Fibroblast of skin of back (primary cell): ENCODE measurements at places on chromosomes 5 and 9.

GRCh38 chr5:110346893-110347358 lies 379.5 kb downstream of the TMEM232 start:
- DNase-seq, result no peak

DNA sequence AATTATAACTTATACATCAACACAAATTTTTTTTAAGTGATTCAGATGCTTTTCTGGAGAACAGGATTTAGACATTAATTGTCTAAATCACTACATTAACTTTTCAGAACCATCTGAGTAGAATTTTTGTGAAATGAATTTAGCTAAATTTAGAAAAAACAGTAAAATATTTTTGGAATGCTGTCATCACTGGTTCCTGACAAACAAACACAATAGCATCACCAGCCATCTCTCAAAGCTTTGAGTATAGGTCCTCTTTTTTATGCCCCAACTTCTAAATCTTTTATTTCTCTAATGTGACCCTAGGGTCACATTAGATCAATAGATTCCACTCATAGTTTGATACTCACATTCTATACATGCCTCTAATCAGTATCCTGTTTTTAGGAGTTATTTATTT lies 104.6 kb downstream of the PRR16 start:
- DNase-seq, result peak; percentile 48

GRCh38 chr9:136690104-136690805 lies 3.0 kb upstream of the AGPAT2 start:
- no peak for DNase-seq

DNA sequence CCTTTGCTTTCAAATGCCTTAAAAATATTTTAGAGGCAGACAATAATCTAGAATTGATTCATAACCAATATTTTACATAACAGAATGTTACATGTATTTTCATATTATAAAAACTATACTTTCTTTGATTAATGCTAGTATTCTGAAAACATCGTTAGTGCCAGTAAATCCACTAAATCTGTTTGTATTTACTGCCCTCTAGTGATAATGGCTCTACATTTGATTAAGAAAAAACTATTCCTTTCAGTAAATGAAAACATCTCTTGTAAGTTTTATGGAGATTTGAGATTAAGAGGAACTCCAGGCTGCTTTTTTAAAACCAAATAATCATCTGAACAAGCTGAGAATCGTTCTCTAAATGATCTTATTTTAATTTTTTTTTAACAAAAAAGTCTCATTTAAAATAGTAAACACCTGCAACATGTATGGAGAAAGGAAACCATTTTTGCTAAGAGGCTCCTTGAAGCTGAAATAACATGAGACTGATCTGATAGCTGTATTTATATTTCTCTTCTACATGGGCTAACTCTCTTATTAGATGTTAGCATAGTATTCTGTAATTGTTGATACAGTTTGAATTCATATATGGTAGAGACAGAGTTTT lies 424.7 kb downstream of the RAB3C start:
- DNase-seq, result peak; percentile 36

GRCh38 chr5:24073107-24073506 lies 565.7 kb downstream of the PRDM9 start:
- no peak for DNase-seq

GRCh38 chr9:118991366-118992285 lies 377.6 kb downstream of the BRINP1 start:
- DNase-seq, result no peak

DNA sequence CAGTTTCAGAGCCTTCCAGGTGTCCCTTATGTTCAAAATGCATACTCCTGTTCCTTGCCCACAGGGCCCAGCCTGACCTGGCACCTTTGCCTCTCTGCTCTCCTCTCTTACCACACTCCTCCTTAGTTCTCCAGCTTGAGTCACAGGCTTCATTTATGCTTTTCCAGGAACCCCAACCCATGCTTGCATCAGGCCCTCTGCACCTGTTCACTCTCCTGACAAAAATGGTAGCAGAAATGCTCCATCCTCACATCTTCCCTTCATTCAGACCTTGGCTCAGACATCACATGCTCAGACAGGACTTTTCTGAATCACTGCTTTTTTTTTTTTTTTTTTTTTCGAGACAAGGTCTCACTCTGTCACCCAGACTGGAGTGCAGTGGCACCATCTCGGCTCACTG lies 15.1 kb upstream of the RNF145 start:
- no peak for DNase-seq

- no peak for DNase-seq
Observed at GRCh38 chr9:137007108-137007815, 10.9 kb upstream of the CLIC3 start.

DNA sequence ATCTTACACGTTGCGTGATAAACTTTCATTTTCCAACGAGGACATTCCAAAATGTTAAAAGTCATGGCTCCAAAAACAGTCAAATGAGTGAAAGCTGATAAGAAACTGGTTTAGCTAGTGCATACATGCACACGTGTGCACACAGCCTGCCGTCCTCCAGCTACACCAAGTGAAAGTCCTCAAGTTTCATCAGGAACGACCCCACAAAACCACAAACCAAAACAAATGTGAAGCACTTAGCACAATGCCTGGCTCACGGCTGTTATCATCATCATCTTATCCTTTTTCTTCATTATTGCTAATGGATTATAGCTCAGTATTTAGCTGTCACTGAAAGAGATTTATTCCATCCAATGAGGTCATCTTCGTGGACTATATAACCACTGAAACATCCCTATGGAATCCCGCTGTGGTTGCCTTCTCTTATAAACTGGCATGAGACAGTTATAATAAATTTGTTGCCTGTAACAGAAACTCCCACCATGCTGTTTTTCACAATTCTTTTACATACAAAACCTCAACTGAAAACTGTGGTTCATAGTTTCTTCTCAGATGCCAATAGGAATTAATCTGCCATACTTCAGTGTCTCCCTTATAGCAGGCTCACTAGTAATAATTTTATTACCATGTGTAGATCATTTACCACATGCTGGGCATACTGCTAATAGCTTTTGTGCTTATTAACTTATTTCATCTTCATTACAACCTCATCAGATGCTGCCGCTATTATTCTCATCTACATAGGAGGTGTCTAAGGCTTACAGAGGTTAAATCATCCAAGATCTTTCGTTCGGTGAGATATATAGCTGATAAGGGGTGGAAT lies 56.1 kb downstream of the SAXO1 start:
- peak; percentile 91 for DNase-seq

DNA sequence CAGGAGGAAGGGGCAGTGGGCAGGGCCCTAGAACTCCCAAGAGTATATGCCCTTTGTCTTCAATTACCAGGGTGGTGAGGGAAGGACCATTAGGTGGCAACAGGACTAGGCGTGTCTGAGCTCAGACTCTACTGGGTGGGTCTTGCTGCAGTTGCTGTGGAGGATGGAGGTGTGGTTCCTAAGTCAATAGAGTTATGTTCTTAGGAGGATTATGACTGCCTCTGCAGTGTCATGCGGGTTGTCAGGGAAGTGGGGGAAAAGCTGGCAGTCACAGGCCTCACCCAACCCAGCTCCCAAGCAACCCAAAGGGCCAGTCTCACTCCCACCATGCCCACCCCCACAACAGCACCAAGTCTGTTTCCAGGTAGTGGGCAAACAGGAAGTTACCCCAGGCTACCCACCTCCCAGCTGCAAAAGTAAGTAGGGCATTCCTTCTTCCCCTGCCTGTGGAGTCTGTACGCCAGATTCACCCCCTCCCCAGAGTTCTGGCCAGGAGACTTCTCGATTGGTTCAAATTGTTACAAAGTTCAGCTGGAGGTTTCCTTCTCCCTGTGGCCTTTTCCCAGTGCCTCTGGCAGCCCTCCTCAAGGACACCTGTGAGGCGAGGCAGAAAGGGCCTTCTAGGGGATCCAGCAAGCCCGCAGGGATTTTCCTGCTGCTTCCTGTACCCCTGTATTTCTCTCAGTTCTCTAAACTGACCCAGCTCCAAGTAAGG lies 145.3 kb downstream of the HINT1 start:
- no peak for DNase-seq

- DNase-seq, result peak; percentile 40
Observed at GRCh38 chr5:136686192-136686872, 321.0 kb upstream of the TRPC7 start.

DNA sequence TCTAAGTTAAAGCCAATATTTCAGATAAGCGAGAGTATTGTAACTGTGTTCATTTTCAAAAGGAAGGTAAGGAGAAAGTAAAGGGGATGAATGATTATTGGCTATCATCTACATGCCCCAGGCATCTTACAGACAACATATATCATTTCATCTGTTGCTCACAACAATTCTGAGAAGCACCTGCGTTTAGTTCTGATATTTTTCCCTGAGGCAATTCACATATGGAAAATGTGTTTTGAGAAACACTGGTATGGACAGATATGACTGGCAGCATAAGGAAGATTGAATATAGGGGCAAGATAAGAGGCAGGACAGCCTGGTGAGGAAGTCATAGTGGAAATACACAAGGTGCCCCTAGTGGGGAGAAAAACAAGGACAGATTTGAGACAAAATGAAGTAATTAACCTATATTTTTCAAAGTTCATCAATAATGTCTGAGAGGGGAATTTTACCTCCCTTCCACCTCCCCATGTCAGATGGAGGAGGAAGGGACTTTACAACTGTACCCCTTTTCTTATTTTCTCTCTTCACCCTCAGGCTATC lies 87.7 kb upstream of the TRIM32 start:
- no peak for DNase-seq

- DNase-seq, result peak; percentile 36
Observed at GRCh38 chr9:29285818-29286217, 1712.5 kb upstream of the C9orf72 start.

DNA sequence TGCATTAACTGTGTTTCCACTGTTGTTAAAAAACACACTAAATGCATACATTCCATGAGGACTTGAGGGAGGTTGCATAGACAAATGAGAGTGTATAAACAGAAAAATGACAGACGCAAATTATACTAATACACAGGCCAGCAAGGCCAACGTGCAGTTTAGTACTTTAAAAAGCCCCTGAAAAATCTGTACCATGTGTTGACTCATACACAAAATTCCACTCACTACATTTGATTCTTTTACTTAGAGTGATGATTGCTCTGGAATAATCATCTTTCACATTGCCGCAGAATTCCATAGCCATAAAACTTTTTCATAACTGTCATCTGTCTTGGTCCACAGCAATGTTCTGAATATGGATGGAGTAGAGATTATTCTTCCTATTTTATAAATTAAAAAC lies 215.7 kb downstream of the FAM114A2 start:
- DNase-seq, result peak; percentile 8

GRCh38 chr5:110054240-110054639 lies 364.5 kb downstream of the MAN2A1 start:
- DNase-seq, result peak; percentile 74

GRCh38 chr5:132681983-132682382 lies 8.2 kb downstream of the IL4 start:
- no peak for DNase-seq

DNA sequence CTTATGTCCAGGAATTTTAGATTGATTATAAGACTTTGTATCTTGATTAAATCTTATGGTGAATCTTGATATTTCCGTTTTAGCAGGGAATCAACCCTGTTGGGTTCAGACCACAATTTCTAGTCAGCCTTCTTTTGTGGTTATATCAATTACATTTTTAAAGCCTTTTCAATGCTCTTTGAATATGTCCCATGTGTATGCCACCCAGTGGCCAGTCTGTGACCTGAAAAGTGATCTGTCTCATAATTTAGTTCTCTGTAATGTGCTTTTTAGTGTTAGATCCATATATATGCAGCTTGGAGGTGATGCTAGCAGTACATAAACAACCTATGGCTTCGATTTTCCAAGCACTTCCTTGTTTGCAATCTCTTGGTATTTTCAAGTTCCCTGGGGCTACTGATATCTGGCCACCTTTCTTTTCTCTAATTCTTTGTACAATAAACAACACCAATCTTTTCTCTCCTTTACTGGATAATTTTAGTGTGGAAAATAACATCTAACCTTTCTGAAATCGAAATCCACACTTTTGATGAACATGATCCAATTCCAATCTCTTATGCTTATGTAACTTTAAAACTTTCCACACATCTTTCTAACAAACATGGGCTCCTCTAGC lies 28.8 kb downstream of the PDE8B start:
- peak; percentile 26 for DNase-seq

GRCh38 chr5:25458628-25459027 lies 813.9 kb upstream of the CDH10 start:
- no peak for DNase-seq

DNA sequence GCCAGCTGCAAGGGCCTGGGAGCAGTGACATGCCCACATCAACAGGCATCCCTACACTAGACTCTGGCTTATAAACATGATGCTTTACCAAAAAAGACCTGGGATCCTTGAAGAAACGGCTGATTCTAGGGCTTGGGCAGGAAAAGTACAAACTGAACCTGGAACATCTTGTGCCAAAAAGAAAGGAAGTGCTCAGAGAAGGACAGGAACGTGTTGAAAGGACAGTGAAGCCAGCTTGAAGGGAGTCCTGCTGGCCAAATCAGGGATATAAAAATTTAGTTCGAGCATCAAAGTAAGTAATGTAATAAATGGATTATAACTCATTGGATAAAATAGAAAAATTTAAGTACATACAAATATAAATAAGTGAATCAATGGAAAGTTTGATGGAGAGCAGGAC lies 58.1 kb downstream of the ALDH7A1 start:
- DNase-seq, result no peak

GRCh38 chr5:127351418-127351817 lies 60.8 kb downstream of the MEGF10 start:
- DNase-seq, result peak; percentile 62
